T-helper 17 cell (primary cell): ENCODE measurements at places on chromosomes 6 and 20. TPM values are rescaled to one million over a fixed set of nuclear protein-coding genes. Genes with fewer than 3 reads are reported as not detected.

- peak overlapping the region; percentile 79 for H3K4me3 ChIP-seq
- peaks cover 3% of the 10 kb centered on the region for H3K36me3 ChIP-seq
- H3K27ac ChIP-seq: no peak overlapping the region
Measured at GRCh38 chr20:32583581-32584070, 1.5 kb downstream of the NOL4L start.

- H3K4me3 ChIP-seq: no peak overlapping the region
- peaks cover 9% of the 10 kb centered on the region for H3K36me3 ChIP-seq
- H3K4me1 ChIP-seq: peaks cover 37% of the 10 kb centered on the region
- peak overlapping the region; percentile 39 for H3K27ac ChIP-seq
- no peak for DNase-seq
Measured at GRCh38 chr20:63974402-63975200, 4.8 kb downstream of the SAMD10 start.

DNA sequence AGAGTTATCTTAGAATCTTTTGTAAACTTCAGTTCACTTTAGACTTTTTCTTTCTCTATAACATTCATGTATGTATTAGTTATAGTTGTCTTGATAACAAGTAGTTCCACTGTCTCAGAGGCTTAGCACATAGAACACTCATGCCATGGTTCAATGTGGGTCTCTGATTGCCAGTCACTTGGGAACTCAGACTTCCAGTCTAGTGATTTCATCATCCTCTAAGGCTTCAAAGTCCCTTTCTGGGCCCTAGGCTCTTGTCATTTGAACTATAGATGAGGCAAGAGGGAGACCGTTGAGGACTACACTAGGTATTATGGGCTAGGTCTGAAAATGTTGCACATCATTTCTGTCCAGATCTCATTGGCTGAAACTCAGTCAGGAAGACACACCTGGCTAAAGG, 8.4 kb upstream of the EEF1E1 start:
- peaks cover 50% of the 10 kb centered on the region for H3K27me3 ChIP-seq
- peaks cover 2% of the 10 kb centered on the region for H3K36me3 ChIP-seq
- no peak overlapping the region for H3K27ac ChIP-seq

Gene ALDH5A1
- total RNA-seq: 4.7 TPM

- H3K27me3 ChIP-seq: peaks cover 47% of the 10 kb centered on the region
- peaks cover 16% of the 10 kb centered on the region for H3K4me1 ChIP-seq
- H3K4me3 ChIP-seq: no peak overlapping the region
- no peak for DNase-seq
- no peak overlapping the region for H3K27ac ChIP-seq
Measured at GRCh38 chr6:43715056-43715788, 27.6 kb upstream of the MRPS18A start.

DNA sequence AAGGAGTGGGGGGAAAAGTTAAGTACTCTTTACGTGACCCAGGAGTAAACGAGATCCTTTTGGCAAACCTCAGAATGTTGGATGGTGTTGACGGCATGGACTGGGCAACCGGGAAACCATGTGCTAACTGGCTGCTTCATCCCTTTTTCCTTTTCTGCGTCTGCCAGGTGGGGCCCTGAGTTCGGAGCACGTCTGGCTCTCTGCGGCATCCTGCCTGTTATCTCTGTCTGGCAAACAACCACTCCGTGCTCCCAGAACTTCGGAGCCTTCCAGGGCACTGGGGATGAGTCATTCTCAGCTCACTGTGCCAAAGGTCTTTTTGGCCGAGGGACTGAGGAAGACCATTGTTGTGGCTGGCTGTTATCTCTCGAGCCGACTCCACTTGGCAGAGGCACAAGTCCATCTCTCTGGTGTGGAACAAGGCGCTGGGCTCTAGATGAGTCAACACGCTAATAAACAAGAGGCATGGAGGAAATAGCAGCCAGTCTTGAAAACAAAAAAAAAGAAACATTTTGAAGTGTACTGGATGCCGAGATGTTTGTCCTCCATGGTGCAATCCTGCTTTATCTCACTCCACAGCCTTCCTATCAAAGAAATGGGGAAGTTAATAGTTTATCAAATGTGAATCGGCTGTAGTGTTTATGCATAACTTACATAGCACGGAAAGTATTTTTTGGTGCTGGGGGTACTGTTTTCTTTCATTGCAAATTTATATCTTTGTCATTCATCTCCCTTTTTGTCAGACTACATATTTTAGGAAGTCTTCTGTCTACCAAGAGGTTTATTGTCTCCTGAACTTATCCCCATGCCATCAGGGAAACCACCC, 64.6 kb upstream of the TXNDC5 start:
- peak overlapping the region; percentile 13 for H3K4me3 ChIP-seq
- H3K27ac ChIP-seq: no peak overlapping the region
- no peaks in the 10 kb centered on the region for H3K36me3 ChIP-seq
- H3K4me1 ChIP-seq: peaks cover 7% of the 10 kb centered on the region
- no peak for DNase-seq

Gene MATN4
- total RNA-seq: not detected

DNA sequence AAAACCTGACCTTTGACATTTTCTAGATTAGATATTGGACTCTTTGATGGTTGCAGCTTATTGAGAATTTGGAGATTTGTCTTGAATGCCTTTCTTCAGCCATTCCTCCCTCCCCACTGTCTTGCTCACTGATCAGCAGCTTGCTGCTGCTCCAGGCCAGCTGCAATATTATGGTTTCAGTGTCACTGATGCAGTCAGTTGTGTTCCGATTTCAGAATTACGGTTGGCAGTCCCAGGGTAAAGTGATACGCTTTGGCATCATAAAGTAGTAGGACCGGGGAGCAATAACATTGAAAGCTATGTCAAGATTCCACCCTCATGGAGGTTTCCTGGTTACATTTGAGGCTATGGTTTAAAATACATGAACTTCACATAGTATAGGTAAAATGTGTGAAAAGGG, 152.6 kb downstream of the BCKDHB start:
- no peaks in the 10 kb centered on the region for H3K4me1 ChIP-seq
- no peaks in the 10 kb centered on the region for H3K27me3 ChIP-seq
- H3K27ac ChIP-seq: no peak overlapping the region
- peaks cover 5% of the 10 kb centered on the region for H3K36me3 ChIP-seq

- peaks cover 4% of the 10 kb centered on the region for H3K27me3 ChIP-seq
- no peaks in the 10 kb centered on the region for H3K36me3 ChIP-seq
- peak overlapping the region; percentile 19 for H3K27ac ChIP-seq
- no peak for DNase-seq
- peaks cover 7% of the 10 kb centered on the region for H3K4me1 ChIP-seq
Measured at GRCh38 chr6:89116702-89117101, 1.2 kb downstream of the SRSF12 start.

Gene C6orf15
- not detected for total RNA-seq

- H3K4me1 ChIP-seq: peaks cover 9% of the 10 kb centered on the region
- no peaks in the 10 kb centered on the region for H3K36me3 ChIP-seq
- peak overlapping the region; percentile 97 for H3K27ac ChIP-seq
- no peaks in the 10 kb centered on the region for H3K27me3 ChIP-seq
- DNase-seq: no peak
Measured at GRCh38 chr20:59948828-59949720, 8.9 kb downstream of the FAM217B start.

Gene SLC24A3
- total RNA-seq: 6.1 TPM

DNA sequence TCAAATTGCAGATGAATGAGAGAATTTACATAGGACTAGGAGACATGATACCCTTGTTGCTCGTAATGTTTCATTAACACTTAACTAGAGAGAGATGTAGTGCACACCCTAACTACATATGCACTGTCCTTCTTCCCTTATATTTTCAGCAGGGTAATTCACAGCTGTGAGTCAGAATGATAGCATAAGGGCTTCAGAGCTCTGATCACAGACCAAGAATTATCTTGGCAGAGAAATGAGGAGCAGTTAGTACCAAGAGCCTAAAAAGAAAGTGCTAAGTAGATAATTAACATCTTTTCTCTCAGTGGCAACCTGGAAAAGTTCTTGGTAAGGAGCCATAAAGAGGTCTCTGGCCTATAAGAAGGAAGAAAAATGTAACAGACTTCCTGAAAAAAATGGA, 35.8 kb downstream of the GRIK2 start:
- no peaks in the 10 kb centered on the region for H3K4me1 ChIP-seq
- H3K4me3 ChIP-seq: no peak overlapping the region
- DNase-seq: no peak
- no peaks in the 10 kb centered on the region for H3K27me3 ChIP-seq
- H3K36me3 ChIP-seq: peaks cover 2% of the 10 kb centered on the region

Gene BPI
- not detected for total RNA-seq

Gene CST2
- not detected for total RNA-seq

Gene OOEP
- 0.40 TPM for total RNA-seq

DNA sequence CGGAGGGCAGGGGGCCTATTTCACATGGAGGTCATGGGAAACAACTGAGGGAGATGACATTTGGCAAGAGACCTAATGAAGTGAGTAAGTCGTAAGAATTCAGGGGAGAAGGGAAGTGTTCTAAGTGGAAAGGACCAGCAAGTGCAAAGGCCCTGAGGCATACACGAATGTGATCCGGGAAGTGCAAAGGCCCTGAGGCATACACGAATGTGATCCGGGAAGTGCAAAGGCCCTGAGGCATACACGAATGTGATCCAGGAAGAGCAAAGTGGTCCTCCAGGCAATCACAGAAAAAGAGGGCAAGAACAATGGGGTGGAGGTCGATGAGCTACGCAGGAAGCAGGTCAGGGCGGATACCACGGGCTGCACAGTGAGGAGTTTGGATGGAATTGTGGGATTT, 24.2 kb upstream of the EXOC2 start:
- H3K27me3 ChIP-seq: peaks cover 7% of the 10 kb centered on the region
- peaks cover 11% of the 10 kb centered on the region for H3K4me1 ChIP-seq
- no peak overlapping the region for H3K27ac ChIP-seq
- no peak overlapping the region for H3K4me3 ChIP-seq

GRCh38 chr6:141685416-141685815, 447.3 kb upstream of the GJE1 start:
- H3K27me3 ChIP-seq: no peaks in the 10 kb centered on the region
- H3K4me1 ChIP-seq: no peaks in the 10 kb centered on the region
- DNase-seq: no peak
- no peaks in the 10 kb centered on the region for H3K36me3 ChIP-seq

GRCh38 chr6:85368631-85369030, 81.3 kb upstream of the NT5E start:
- no peaks in the 10 kb centered on the region for H3K27me3 ChIP-seq
- no peaks in the 10 kb centered on the region for H3K36me3 ChIP-seq
- H3K27ac ChIP-seq: no peak overlapping the region
- no peak for DNase-seq
- no peak overlapping the region for H3K4me3 ChIP-seq

- no peak overlapping the region for H3K27ac ChIP-seq
- peaks cover 21% of the 10 kb centered on the region for H3K27me3 ChIP-seq
- DNase-seq: no peak
- no peaks in the 10 kb centered on the region for H3K4me1 ChIP-seq
- H3K4me3 ChIP-seq: no peak overlapping the region
- H3K36me3 ChIP-seq: no peaks in the 10 kb centered on the region
Measured at GRCh38 chr6:169019727-169020491, 233.7 kb downstream of the THBS2 start.

DNA sequence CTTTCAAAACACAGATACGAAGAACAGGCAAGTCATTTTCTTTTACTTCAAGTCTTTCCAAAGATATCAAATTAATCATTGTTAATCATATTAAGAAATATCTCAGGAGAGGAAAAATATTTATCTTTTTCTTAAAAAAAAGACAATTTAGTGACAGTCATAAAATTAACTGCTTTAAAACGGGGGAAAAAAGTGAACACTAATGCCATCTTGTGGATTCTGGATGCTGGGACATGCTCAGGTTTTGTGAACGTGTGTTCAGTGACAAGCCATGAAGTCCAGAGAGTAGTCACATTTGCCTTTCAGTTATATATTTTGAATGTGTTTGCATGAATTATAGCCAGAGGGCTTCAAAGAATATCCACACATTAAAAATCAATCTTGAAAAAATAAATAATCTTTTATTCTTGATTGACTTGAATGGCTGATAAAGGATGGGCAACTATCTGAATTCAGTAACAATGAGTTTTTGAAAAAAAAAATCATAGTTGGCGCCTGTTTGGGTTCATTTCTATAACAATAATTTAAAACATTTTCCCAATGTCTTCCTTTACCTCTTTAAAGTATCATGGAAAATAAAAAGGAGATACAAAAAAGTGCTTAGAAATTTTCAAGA, 74.7 kb upstream of the NOX3 start:
- peaks cover 2% of the 10 kb centered on the region for H3K36me3 ChIP-seq

GRCh38 chr20:47999166-47999565, 213.9 kb upstream of the SULF2 start:
- no peaks in the 10 kb centered on the region for H3K4me1 ChIP-seq
- DNase-seq: no peak
- H3K4me3 ChIP-seq: no peak overlapping the region
- peaks cover 15% of the 10 kb centered on the region for H3K27me3 ChIP-seq

DNA sequence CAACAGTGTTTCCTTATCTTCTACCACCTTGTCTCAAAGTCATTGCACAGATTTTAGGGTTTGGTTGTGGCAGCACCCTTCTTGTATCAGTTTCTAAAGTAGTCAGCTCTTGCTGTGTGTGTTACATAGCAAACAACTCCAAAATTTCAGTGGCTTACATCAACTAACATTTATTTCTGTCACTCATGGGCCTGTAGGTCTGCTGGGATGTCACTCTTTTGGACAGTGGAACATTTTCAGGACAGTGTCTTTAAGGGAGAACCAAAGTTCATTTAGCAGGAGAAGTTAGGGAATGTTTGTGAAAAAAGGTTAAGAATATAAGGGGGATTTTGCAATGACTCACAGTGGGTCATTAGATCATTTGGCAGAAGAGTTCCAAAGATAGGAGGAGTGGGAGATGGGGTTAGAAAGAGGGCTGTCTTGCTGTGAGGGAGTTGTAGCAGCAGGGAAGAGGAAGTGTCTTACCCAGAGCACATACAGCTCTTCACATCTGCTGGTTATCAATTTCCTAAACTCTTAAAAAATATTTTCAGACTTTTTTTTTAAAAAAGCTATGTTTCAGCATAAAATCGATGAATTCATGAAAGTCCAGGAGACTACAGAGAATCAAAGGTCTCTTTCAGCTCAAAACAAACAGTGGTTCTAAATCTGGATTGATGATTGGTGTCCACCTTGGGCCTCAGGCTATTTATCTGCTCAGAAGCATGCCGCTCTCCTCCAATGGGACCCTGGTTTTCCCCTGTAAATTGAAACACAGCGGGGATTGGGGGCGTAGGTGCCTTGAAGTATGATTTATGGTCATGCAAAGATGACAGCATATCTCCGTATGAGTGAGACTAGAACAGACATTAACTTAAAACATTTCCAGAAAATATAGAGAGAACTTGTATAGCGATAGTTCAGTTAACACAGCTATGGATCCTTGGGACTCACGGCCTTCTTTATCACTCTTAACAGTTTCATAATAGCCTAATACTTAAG, 117.3 kb downstream of the B3GAT2 start:
- peaks cover 8% of the 10 kb centered on the region for H3K36me3 ChIP-seq
- peaks cover 14% of the 10 kb centered on the region for H3K4me1 ChIP-seq
- no peaks in the 10 kb centered on the region for H3K27me3 ChIP-seq
- no peak for DNase-seq
- H3K4me3 ChIP-seq: no peak overlapping the region
